ENCODE measurements at places on chromosomes 12 and 14.
A peak's percentile ranks its signal among the peaks of the same experiment; 100 is the strongest.

DNA sequence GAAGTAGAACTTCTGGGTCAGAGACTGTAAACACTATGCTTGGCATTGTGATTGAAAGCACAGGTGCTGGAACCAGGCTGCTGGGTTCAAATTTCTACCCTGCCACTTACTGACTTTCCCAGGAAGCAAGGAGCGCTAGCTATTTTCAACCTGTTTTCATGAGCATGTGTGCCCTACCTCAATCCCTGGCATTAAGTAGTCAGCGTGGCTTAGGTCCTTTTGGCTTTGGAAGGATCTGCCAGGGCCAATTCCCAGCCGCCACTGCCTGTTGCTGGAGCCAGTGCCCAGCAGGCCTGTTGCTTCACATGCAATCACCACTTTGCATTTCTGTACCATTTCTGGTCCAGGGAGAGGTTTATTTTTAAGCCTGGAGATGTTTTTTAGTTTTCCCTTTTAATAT is 196.3 kb downstream of the TRHDE start:
- DNase-seq = no peak

DNA sequence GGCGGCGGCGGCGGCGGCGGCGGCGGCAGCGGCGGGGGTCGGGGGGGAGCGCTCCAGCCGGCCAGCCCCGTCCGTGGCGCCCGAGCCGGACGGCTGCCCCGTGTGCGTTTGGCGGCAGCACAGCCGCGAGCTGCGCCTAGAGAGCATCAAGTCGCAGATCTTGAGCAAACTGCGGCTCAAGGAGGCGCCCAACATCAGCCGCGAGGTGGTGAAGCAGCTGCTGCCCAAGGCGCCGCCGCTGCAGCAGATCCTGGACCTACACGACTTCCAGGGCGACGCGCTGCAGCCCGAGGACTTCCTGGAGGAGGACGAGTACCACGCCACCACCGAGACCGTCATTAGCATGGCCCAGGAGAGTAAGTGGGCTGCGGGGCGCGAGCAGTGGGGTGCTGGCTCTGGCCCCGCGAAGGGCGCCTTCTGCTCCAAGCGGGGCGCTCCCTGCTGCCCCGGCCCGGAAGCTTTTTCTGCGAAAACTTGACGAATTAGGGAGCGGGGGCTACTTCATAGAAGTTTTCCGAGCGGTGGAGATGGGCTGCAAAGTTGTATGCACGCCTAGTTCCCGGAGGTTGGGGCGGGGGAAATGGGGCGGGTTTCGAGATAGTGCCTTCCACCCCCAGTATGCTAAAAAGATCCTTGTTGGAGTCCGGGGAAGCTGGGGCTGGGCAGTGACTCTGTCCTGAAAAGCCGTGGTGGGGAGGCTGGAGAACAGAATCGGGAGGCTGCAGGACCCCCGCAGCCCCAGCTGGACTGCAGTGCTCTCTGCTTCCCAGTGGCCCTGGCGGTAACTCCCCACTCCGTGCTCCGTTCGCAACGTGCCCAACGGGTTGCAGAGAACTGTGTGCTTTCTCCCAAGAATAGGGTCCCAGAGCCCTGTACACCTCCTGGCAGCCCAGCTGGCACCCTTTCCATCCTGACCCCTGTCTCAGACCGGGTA is 751 bp downstream of the GDF11 start:
- no peak for DNase-seq

- DNase-seq = peak; percentile 12
Observed at GRCh38 chr14:74620497-74620921, 8.5 kb upstream of the LTBP2 start.

- no peak for DNase-seq
Observed at GRCh38 chr12:124610021-124610612, 42.7 kb upstream of the NCOR2 start.

DNA sequence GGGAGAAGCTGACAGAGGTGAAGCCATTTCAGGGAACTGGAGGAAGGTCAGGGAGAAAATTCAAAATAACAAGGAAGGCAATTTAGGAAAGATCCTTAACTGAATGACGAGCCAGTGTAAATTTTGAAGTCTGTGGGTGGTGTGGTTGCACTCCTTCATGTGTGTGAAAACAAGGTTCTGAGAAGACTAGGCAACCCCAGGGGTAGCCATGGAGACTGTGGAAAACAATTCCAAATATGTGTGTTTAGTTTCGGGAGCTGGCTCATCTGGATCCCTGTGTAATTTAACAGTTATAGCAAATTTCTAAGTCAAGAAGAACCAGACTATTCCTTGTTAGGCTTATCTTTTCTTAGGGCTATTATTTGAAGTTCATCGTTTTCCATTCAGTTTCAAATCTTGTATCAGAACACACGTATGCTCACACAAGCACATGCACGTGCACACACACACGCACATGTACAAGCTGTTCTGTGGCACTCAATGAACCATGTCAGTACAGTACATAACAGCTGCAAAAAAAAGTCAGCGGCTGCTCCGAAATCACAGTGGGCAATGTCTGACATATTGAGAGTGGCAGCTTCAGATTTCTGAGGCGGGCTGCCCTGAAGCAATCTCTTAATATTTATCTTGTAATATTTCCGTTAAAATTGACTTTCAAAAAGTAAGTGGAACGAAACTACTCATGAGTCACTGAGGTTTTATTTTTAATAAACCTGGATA is 411.2 kb downstream of the AEBP2 start:
- no peak for DNase-seq

- no peak for DNase-seq
Observed at GRCh38 chr12:92509156-92509738, 193.5 kb upstream of the PLEKHG7 start.

GRCh38 chr14:63709589-63709988 is 18.3 kb downstream of the SGPP1 start:
- DNase-seq = no peak

DNA sequence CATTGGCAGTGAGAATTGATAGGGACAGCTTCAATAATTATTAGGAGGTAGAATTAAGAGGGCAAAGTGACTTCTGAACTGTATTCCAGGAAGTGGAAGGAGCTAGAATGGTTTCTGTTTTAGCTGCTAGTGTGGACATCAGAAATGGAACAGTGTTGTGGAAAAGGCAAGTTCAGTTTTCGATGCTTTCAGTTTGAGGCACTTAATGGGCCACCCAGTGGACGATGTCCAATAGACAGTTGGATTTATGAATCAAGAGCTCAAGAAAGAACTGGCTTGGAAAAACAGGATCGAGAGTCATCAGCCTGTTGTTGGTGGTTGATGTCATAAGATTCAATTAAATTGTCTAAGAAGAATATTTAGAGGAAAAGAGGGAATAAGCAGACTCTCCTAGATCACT is 136.3 kb downstream of the DYRK2 start:
- no peak for DNase-seq

DNA sequence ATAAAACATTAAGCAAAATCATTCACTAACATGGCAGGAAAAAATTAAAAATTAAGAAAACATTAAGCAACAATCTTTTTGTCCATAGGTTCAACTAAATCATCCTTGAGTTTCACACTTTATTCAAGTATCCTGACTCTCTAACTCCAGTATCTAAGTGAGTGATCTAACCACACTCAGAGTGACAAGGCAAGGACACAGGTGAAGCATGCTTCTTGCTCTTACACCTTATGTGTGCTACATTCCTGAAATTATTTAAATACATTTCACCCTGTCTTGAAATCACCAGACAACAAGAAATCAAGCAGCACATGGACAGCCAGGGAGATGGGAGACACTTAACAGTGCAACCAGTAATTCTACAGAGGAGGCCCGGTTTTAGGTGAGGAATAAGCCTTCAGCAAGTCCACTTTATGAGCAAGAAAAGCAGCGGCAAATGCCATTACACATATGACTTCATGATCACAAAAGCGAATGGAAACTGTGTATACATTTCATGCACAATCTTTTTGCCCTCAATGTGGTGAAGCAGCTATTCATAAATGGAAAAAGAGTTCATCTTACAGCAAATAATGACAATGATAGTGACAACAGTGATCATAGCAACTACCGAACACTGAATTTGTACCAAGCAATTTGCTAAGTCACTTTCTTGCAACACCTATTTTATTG is 37.4 kb downstream of the PHLDA1 start:
- no peak for DNase-seq

DNA sequence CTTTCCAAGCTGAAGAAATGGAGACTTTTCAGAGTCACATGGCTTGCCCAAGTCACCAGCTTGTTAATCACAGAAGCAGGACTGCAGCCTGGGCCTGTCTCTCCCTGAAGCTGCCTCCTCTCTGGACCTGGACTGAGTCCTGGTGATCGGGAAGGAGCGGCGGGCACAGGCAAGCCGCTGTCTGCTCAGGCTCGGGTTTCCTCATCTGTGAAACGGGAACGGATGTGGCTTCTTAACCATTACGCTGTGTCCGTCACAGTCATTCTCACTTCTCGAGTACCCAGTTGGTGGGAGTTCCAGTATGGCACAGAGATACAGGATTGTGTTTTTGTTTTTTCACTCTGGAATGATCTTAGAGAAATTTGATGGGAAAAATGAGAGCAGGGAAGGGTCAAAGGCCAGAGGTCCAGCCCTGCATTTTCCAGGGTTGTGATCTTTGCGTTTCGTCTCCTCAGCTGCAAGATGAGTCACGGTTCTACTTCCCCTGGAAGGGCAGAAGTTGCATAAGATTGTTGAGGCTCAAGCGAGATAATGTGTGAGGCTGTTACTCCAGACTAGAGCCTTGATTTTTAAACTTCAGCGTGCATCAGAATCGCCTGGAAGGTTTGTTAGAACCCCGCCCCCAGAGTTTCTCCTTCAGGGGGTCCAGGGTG is 7.6 kb upstream of the LRTM2 start:
- DNase-seq = no peak

GRCh38 chr12:112841906-112842305 is 50.4 kb downstream of the RPH3A start:
- no peak for DNase-seq

DNA sequence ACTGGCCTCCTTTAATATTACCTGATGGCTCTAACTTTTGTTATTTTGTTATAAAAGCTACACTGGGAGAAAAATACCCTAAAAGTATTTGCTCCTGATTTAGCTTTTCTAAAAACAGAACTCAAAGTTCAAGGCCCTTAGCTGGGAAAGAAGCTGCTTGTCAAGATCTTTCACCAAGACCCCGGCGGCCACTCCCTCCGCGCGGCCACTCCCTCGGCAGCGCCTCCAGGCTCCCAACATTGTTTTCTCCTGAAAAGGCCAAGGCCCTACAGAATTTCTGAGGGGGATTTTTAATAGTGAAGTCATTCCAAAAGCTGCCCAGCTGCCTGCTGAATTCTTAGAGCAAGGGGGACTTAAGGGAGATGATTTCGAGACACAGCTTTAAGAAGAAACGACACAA is 96.4 kb downstream of the NTN4 start:
- no peak for DNase-seq

GRCh38 chr14:102776761-102777710 is at the start of gene TRAF3:
Gene TRAF3 (plus strand): TSS chr14:102777449. CDS start chr14:102870202, 92,753 bp downstream.
- DNase-seq = peak; percentile 85

DNA sequence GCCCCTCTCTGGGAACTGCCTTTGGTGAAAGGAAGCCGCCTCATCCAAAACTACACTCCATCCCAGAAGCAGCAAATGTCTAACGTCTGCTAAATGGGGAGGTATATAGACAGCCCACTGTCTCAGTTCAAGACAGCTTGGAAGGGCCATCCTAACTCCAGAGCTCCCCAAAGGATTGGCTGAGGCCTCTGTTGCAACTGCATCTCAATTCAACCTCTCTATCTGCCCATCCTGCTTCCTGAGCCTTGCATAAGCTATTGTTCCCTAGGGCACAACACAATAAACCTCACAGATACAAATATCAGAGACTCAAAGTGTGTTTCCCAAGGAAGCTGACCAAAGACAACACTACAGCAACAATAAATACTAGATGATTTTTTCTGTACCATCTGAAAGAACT is 495.2 kb upstream of the SOX5 start:
- DNase-seq = no peak

GRCh38 chr12:25083211-25083610 is 111.7 kb downstream of the DNAI7 start:
- DNase-seq = no peak

DNA sequence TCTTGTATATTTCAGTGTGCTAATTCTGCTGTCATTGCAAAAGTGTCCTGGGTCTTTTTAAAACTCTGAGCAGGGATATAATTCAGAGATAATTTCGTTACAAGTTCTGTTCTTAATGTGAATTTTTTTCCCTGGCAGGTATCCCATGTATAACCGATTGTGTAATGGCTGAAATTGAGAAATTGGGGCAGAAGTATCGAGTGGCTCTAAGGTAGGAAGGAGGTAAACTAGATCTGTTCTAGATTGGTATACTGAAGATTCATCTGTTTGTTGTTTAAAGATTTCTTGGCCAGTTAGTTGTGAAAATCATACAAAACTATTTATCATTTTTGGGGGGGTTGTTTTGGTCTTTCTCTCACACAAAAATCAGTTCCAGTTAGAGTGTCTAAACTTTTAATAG is 10.2 kb downstream of the FCF1 start:
- no peak for DNase-seq

GRCh38 chr12:104686196-104686595 is 229.4 kb downstream of the CHST11 start:
- no peak for DNase-seq

DNA sequence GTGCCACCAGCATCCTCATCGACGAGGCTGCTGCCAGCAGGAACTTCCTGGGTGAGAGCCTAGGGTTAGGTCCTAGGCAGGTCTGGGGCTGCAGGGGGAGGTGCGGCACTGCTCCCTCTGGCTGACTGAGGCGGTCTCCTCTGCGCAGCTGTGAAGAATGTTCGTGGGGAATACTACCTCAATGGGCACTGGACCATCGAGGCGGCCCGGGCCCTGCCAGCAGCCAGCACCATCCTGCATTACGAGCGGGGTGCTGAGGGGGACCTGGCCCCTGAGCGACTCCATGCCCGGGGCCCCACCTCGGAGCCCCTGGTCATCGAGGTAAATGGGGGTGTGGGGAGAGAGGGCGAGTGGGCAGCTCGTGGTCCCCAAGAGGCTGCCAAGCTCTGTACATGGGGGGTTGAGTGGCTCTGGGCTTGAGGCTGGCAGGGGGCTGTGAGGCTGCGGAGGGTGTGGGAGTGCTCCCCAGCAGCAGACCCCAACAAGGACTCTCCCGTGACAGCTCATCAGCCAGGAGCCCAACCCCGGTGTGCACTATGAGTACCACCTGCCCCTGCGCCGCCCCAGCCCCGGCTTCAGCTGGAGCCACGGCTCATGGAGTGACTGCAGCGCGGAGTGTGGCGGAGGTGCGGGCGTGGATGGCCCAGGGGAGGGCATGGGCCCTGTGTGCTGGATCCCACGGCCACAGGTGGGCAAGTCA is 14.4 kb downstream of the PAPLN start:
- no peak for DNase-seq

GRCh38 chr12:108337235-108338223 is 1.6 kb downstream of the CMKLR1 start:
- DNase-seq = no peak

GRCh38 chr12:132783917-132784531 is 22.4 kb upstream of the ANKLE2 start:
- DNase-seq = no peak

DNA sequence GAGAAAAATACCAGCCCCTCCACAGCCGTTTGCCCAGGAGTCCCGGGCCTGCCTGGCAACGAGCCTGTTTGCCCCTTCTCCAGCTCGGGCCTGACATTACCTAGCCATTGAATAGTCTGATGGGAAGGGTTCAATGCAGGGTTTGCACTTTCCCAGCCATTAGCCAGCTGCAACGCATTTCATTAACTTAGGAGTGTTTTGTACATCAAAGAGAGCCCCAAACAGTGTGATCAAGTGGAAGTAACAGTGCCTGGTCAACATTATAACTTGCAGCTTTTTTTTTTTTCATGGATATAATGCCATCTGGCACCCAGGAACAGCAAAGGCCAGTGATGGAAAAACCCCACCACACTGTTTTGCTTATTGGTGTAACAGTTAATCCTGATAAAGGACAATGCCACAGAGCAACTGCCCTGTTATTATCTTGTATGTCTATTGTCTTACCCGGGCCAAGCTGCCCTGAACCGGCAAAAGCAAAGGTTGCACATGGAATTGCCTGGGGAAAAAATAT is 38.0 kb downstream of the BTG1 start:
- no peak for DNase-seq

All from effector memory CD4-positive, alpha-beta T cell (primary cell).